ENCODE measurements at places on chromosomes 11 and 22. TPM values are rescaled to one million over a fixed set of nuclear protein-coding genes. Genes with fewer than 3 reads are reported as not detected.

- no peak for DNase-seq
Observed at GRCh38 chr11:117945047-117945810, 16.0 kb upstream of the TMPRSS13 start.

- DNase-seq, result peak; percentile 1
Observed at GRCh38 chr11:91513734-91514133, 710.9 kb upstream of the FAT3 start.

- DNase-seq, result peak; percentile 41
Observed at GRCh38 chr11:130945896-130946295, 29.6 kb upstream of the SNX19 start.

- DNase-seq, result peak; percentile 14
Observed at GRCh38 chr11:107898270-107898669, 30.0 kb upstream of the RAB39A start.

GRCh38 chr11:33128739-33129138 lies 32.5 kb downstream of the CSTF3 start:
- no peak for DNase-seq

The CEND1 gene
- 0.35 TPM for polyA plus RNA-seq

GRCh38 chr11:31150841-31151240 lies 218.7 kb downstream of the DCDC1 start:
- DNase-seq, result no peak

The ADAMTS15 gene
- 22.2 TPM for polyA plus RNA-seq
